ENCODE measurements at places on chromosomes 16 and 17.

- DNase-seq: peak; percentile 63
Observed at GRCh38 chr16:83717814-83718213, 90.0 kb upstream of the HSBP1 start.

- DNase-seq: no peak
Observed at GRCh38 chr17:42845918-42846593, 1.7 kb downstream of the AOC2 start.

DNA sequence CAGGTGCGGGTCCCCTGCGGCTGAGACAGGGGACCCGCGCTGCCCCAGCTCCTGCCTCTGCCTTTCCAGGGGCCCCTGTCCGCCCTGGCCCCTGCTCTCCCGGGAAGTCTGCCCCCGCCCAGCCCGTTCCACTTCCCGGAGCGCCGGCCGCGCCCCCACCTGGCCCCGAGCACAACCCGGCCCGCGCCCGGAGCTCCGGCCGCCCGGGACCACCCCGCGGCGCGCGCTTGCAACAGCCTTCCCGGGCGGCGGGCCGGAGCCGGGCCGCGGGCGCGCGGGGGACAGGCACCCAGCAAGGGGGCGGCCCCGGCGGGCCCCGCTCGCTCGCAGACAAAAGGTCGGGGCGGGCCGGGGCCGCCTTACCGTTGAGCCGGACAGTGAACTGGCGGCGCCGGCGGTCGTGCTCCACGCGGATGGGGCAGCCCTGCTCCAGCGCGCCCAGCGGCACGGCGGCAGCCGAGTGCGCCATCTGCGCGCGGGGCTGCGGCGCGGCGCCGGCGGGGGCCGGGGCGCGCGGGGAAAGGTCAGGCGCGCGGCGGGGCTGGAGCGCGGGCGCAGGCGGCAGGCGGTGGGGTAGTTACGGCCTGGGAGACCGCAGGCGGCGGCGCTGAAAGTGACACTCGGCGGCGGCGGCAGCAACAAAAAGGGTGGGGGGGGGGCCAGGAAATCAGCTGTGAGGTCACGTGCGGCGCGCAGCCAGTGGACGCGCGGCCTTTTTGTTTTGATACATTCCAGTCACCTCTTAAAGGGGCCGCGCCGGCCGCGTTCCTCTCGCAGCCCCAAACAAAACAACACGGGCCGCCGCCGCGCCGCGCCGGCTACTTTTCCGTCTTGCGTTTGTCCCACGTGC lies at the start of gene NATD1:
Gene NATD1, minus strand, starts transcription at position 615 of the 850 bp plus-strand sequence. Its CDS starts 146 bp downstream, at position 469.
- DNase-seq: peak; percentile 50

DNA sequence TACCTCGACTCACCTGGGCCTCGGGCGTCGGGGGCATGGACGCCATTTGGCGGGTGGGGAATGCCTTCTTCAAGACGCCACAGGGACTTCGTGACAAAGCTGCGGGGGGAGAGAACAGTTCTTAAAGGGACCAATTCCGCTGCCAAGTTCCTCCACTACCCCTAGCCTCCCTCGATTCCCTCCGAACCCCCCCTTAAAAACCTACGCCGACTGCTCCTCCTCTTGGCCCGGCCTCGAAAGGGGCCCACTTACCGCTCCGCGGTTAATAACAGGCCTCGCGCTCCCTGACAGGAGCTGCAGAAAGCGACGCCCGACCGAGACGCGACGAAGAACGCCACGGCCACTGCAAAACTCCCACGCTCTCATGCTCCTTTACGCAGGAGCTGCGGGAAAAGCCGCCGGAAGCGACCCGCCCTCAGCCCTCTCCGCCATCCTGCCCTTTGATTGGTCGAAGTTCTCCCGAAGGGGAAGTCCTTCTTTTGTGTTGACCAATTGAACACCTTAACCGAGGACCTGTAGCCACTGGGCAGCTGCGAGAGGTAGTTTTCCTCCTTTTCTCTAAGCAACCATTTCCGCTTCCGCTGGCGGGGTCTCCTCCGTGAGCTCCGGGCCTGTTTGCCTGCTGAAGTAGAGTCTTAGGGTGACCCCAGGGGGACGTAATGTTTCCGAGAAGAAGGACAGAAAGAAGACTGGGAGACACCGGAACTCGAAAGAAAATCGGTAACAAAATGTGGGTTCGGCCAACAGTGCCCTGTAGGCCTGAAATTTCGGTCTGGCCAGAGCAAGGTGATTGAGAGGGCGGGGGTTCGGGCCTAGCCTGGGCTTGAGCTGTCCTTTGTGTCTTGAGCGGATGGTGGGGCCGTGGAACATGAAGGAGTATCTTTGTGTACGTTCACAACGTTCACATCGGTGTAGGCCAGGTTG lies at the start of the genes NAA60 and ZNF597:
Gene NAA60, plus strand, starts transcription at position 573 of the 924 bp plus-strand sequence. CDS start 32,548 bp downstream, outside the sequence.
Gene ZNF597, minus strand, starts transcription at position 397 of the 924 bp plus-strand sequence. Its CDS starts 351 bp downstream, at position 46.
- DNase-seq: peak; percentile 83

- DNase-seq: no peak
Observed at GRCh38 chr17:76722279-76722678, 4.1 kb downstream of the JMJD6 start.

GRCh38 chr17:50676065-50676975 lies 31.4 kb downstream of the ANKRD40 start:
- DNase-seq: no peak

DNA sequence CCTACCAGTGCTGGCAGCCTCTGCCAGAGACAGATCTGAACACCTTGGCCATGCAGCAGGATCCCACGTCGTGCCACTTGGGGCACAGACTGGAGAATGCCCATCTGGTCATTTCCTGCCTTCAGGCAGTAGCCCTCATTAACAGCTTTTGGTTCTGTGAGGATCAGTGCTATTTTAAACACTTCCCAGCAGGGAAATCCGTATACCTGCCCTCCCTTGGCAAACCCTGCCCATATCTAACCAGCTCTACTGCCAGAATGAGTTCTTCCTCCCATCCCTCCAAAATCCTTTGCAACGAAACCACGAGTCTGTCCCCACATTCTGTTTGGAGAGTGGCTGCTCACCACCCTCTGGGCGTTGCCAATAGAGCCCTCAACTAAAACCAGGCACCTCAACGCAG lies 245.7 kb downstream of the ENGASE start:
- no peak for DNase-seq

DNA sequence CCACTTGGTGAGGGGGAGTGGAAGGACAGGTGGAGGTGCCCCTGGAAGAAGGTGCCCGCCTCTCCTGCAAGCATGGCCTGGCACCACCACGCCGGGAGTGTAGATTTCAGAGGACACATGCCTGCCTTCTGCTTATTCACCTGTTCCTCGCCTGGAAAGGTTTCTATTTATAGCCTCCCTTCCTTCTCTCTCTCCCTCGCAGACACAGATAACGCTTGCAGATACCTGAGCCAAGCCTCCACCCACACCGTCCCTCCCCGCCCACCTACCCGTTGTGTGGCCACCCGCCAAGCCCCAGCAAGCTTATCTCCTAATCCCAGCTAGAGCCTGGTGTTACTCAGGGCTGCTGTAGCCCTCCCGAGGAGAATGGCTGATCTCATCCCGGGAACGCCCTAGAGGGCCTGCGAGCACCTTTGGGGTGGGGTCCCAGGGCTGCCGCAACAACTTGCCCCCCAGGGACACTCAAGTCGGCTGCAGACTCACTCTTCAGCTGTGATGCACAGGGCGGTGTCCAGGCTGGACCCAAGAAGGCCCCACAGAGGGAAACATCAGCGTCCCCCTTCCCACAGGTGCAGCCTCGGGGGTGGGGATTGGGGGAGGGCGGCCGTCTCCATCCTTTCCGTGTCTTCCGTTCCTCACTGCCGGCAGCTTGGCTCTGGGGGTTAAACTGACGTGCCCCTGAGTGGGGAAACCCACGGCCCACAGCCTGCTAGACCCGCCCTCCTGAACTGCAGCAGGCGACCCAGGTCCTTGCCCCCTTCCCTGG lies 1.9 kb upstream of the SNAI3 start:
- DNase-seq: no peak

DNA sequence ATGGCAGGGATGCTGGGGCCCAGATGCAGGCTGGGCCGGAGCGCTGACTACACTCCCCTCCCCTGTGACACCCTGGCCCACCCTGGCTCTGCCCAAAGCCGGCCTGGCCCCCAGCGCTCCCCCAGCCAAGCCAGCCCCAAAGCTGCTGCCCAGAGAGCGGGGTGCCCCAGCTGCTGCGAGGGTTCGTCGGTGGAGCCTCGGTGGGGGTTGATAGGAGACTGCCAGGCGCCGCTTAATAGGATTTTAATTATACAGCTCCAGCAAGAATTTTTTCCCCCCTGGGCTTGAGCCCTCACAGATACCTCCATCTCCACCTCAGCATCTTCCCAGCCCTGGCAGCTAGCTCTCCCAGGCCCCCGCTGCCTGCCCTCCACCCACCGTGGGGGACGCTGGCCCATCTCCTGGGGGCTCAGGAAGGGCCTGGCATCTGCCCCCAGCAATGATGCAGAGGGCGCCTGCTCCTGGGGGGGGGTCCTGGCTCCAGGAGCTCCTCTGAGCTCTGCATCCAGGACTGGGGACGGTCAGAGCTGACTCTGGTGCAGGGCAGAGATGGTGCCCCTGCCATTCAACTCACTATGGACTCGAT lies 36.8 kb upstream of the DLX4 start:
- DNase-seq: no peak

DNA sequence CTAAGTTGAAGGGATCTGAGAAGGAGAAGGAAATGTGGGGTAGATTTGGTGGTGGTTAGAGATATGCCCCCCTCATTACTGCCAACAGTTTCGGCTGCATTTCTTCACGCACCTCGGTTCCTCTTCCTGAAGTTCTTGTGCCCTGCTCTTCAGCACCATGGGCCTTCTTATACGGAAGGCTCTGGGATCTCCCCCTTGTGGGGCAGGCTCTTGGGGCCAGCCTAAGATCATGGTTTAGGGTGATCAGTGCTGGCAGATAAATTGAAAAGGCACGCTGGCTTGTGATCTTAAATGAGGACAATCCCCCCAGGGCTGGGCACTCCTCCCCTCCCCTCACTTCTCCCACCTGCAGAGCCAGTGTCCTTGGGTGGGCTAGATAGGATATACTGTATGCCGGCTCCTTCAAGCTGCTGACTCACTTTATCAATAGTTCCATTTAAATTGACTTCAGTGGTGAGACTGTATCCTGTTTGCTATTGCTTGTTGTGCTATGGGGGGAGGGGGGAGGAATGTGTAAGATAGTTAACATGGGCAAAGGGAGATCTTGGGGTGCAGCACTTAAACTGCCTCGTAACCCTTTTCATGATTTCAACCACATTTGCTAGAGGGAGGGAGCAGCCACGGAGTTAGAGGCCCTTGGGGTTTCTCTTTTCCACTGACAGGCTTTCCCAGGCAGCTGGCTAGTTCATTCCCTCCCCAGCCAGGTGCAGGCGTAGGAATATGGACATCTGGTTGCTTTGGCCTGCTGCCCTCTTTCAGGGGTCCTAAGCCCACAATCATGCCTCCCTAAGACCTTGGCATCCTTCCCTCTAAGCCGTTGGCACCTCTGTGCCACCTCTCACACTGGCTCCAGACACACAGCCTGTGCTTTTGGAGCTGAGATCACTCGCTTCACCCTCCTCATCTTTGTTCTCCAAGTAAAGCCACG lies 28.3 kb downstream of the STH start:
- no peak for DNase-seq

GRCh38 chr17:64148699-64149098 lies 18.8 kb upstream of the ERN1 start:
- no peak for DNase-seq

GRCh38 chr17:39193346-39193745 lies 4.1 kb downstream of the CACNB1 start:
- no peak for DNase-seq

- no peak for DNase-seq
Observed at GRCh38 chr17:75902406-75902805, 2.3 kb downstream of the MRPL38 start.

DNA sequence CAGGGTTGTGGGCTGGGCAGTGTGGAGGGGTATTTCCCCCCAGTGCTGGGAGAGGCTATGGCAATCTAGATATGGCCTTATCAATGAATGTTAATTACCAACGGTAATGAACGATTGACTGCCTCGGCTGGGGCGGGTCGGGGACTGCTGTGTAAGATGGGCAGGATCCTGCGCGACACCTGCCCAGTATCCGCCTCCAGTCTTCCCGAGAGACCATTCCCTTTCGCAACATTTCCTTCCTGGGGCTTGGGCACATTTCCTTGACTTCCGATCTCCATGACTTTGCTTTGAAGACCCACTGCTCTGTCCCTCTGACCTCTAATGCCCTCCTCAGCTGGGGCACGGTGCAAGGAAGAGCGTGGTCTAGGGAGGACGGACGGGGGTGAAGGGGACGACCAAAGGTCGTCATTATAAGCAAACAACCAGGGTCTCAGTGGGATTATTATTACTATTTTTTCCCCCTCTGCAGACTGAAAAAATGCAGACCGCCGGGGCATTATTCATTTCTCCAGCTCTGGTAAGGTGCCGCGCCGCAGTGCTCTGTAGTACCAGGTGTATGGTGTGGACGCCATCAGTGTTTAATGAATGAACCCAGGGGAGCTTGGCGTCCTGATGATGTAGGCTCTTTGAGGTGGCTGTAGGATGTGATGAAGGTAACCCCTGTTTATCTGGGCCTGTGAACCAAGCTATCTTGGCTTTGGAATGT lies 506 bp downstream of the ATP5MC1 start:
- DNase-seq: no peak

GRCh38 chr16:12110361-12111107 lies 134.0 kb downstream of the SNX29 start:
- no peak for DNase-seq

DNA sequence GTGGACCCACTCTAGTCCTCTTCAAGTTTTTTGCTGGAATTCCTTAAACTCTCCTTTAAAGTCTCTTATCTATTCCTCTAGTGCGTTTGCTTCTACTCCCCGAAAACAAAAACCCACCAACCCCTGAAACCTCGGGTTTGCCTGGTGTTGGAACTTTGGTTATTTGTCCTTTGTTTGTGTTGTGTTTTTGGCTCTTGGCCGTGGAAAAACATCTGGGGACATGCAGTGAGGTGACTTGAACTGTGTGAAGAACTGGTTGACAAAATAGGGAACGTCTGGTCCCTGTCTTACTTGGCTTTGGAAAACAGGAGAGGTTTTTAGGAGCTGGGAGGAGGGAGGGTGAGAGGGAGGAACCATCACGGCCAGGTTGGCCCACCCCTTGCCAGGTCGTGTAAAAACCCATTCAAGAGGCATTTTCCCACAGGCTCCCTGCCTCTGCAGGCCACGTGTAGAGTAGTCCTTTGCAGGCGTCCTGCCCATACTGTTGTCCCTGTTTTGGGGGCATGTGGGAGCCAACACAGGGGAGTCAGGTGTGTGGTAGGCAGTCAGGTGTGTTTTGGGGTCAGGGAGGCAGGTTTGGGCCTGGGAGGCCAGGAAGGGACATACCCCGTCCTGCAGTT lies 169.3 kb downstream of the RAB11FIP4 start:
- DNase-seq: no peak

GRCh38 chr16:24773771-24774427 lies 44.4 kb downstream of the TNRC6A start:
- no peak for DNase-seq

- DNase-seq: no peak
Observed at GRCh38 chr17:13425390-13425789, 176.3 kb downstream of the HS3ST3A1 start.

GRCh38 chr17:4748686-4749085 lies 9.0 kb upstream of the CXCL16 start:
- no peak for DNase-seq

Data from fibroblast of skin of left quadriceps (primary cell).